ENCODE measurements at places on chromosomes 2 and 18.

DNA sequence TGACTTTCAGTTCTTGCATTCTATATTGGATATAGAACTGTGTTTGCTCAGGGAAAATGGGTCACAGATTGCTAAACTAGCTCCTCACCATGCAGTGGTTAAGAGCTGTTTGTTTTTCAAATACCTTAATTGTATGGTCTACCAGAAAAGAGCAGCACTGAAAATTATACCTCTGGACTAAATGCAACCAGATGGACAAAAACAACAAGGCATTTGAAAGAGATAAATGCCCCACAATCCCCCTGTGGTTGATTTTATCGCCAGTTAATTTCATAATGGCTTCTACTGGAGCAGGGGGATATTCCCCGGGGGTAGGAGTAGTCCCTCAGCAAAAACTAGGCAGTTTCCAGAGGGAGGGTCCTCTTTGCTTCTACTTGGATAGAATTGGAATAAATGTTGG is 267.9 kb upstream of the TNP1 start:
- DNase-seq = no peak
- H3K4me3 ChIP-seq = no peak overlapping the region
- H3K4me1 ChIP-seq = no peaks in the 10 kb centered on the region
- H3K36me3 ChIP-seq = no peaks in the 10 kb centered on the region
- no peaks in the 10 kb centered on the region for H3K27me3 ChIP-seq

DNA sequence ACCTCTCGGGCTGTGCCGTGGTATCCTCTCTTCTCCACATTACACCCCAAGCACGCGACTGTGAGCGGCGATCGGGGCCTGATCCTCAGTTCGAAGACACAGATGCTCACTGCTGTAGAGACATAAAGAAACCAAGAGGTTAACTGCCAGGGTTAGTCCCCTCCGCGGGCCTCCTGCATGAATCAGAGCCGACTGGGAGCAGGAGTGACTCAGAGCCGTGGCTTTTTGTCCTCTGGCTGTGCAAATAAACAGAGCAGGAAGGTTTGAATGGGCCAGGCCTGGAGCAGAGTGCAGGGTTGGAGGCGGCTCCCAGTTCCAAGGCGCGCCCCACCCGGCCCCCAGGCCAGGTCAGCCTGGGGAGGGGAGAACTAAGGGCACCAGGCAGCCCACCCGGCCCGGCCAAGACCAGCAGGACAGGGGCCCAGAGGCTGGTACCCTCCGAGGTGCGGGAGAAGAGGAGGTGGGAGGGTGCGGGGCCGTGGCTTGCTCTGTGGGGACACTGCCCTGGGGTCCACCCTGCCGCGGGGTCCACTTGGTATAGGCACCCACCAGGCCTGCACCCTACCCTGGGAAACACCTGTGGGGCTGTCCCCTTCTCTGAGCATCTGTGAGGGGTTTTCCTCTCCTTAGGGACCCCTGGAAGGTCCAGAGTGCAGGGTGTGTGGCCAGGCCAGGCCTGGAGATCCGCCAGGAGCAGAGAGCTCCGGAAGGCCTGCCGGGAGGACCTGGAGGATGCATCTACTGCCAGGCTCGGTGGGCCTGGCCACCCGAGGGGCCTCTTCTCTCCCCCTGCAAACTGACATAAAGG is 16.5 kb downstream of the TWIST2 start:
- H3K36me3 ChIP-seq = no peaks in the 10 kb centered on the region
- H3K27me3 ChIP-seq = peaks cover 49% of the 10 kb centered on the region
- DNase-seq = no peak
- H3K4me1 ChIP-seq = no peaks in the 10 kb centered on the region

DNA sequence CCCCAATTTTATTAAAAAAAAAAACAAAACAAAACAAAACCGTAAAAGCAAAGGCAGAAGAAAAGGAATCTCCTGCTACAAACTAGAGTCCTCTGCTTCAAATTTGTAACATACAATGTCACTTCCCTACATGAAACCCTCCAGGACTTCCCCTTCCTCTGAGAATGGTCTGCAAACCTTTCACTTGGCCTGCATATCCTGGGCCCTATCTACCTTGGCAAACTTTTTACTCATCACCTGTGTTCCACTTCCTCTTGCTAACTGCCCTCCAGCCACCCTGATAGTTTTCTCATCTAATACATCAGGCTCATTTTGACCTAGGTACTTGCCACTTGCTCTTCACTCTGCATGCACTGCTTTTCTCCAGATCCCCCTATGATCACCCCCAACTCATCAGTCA is 255.5 kb downstream of the ETAA1 start:
- no peaks in the 10 kb centered on the region for H3K36me3 ChIP-seq
- H3K27me3 ChIP-seq = no peaks in the 10 kb centered on the region
- no peak overlapping the region for H3K4me3 ChIP-seq
- no peak overlapping the region for H3K27ac ChIP-seq
- H3K4me1 ChIP-seq = no peaks in the 10 kb centered on the region
- no peak for DNase-seq

DNA sequence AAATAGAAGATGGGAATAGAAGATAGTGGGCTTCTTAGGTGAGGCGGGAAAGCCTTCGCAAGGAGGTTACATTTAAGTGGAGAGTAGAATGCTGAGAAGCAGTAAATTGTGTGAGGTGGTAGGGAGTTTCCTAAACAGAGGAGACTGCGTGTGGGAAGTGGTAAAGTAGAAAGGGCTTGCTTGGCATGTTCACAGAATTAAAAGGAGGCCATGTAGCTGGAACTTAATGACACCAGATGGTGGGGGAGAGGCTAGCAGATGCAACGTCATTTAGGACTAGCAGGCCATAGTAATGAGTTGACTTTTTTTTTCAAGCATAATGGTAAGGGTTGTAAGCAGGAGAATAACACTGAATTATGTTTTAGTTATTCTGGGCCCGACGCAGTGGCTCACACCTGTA is 13.0 kb upstream of the RTN4 start:
- no peak overlapping the region for H3K4me3 ChIP-seq
- DNase-seq = peak; percentile 20
- H3K36me3 ChIP-seq = no peaks in the 10 kb centered on the region
- no peaks in the 10 kb centered on the region for H3K27me3 ChIP-seq
- peak overlapping the region; percentile 10 for H3K27ac ChIP-seq
- H3K4me1 ChIP-seq = peaks cover 8% of the 10 kb centered on the region

- H3K4me3 ChIP-seq = no peak overlapping the region
- DNase-seq = no peak
- H3K27ac ChIP-seq = no peak overlapping the region
- no peaks in the 10 kb centered on the region for H3K4me1 ChIP-seq
- H3K27me3 ChIP-seq = no peaks in the 10 kb centered on the region
Observed at GRCh38 chr2:15300624-15301573, 260.2 kb downstream of the NBAS start.

DNA sequence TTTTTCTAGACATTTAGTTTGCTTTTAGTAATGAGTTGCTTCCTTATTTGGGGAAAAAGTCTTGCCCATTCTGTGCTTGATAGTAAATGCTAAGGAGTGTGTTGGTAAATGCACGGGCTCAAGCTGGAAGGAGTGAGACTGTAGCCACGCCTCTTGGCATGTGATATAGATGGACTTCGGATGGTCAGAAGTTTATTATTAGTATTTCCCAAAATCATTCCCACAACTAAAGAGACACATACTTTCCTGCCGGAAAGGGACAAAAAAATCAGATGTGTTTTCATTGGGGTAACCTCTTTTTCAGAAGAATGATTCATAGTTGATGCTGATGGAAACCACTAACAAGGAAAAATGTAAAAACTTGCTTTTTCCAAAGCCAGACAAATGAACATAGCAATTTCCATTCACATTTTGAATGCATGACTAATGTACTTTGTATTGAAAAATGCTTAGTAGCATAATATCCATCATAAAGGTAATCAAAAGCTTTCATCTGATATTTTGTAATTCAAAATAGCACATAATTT is 133.2 kb downstream of the ZNF532 start:
- peaks cover 11% of the 10 kb centered on the region for H3K4me1 ChIP-seq
- H3K27me3 ChIP-seq = no peaks in the 10 kb centered on the region
- H3K27ac ChIP-seq = no peak overlapping the region
- DNase-seq = no peak
- H3K36me3 ChIP-seq = no peaks in the 10 kb centered on the region

DNA sequence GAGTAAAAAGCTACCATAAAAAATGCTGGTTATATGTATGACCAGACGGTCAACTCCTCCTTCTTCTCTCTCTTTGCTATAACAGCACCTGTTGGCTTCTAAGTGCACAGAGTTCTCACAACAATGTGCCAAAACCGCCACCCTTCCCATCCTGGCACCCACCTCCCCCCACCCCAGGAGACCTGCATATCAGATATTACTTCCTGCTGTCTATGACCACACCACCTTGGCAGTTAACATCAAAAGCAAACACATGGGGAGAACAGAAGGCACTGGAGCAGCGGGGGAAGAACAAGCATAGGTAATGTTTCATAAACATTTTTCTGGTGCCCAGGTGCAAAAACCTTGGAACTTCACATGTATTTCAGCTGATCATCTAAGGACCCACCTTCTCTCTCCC is 15.5 kb downstream of the SPRED2 start:
- H3K27ac ChIP-seq = no peak overlapping the region
- DNase-seq = no peak
- no peaks in the 10 kb centered on the region for H3K4me1 ChIP-seq
- no peak overlapping the region for H3K4me3 ChIP-seq
- no peaks in the 10 kb centered on the region for H3K36me3 ChIP-seq

DNA sequence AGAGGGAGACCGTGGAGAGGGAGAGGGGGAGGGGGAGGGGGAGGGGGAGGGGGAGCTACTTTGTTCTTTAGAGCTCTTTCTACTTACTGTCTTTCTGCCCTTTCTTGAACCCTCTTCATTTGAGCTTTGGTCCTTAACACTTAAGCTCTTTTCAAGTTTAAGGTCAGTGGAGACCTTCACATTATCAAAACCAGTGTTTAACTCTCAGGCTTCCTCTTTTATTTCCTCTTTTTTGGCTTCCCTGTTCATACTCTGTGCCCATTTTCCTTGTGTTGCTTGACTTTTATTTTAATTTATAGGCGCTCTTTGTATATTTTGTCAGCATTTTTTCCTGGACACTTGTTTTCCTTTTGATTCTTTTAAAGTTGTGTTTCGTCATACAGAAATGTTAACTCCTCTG is 37.1 kb downstream of the ACSL3 start:
- no peaks in the 10 kb centered on the region for H3K36me3 ChIP-seq
- no peak for DNase-seq
- H3K27me3 ChIP-seq = no peaks in the 10 kb centered on the region
- H3K4me1 ChIP-seq = no peaks in the 10 kb centered on the region
